ENCODE measurements at places on chromosomes 4 and X.
A peak's percentile ranks its signal among the peaks of the same experiment; 100 is the strongest.

DNA sequence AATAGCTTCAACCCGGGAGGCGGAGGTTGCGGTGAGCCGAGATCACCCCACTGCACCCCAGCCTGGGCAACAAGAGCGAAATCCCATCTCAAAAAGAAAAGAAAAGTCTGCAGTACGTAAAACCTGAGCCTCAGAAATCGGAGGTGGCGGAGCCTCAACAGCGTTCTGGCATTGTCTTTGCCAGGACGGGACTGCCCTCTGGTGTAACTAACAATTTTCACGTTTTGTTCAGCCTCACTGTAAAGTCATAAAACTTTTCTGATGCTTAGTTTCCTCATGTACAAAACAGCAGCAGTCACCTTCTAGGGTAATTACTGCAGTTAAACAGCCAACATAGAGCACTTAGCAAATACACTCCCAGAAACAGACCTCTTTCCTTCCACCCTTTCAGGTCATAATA is 121.7 kb downstream of the RBM47 start:
- no peak for DNase-seq

DNA sequence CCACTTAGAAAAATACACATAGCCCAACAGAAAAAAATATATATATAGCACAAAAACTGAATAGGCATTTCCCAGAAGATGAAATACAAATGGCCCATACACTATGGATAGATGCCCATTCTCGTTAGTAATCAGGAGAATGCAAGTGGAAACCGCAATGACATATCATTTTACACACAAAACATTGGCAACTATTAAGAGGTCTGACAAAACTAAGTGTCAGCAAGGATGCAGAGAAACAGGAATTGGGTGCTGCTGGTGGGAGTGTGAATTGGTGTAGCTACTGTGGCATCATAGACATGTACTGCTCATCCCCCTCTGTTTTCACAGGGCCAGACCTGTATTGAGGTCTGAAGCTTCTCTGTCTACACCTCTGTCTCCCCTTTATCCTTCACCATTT is 320.0 kb downstream of the IDS start:
- DNase-seq, result no peak

- peak; percentile 4 for DNase-seq
These were observed 110.1 kb downstream of the LARP7 start for GRCh38 chr4:112747036-112747435.

- DNase-seq, result no peak
These were observed 16.7 kb downstream of the TMEM175 start for GRCh38 chr4:948936-949300.

DNA sequence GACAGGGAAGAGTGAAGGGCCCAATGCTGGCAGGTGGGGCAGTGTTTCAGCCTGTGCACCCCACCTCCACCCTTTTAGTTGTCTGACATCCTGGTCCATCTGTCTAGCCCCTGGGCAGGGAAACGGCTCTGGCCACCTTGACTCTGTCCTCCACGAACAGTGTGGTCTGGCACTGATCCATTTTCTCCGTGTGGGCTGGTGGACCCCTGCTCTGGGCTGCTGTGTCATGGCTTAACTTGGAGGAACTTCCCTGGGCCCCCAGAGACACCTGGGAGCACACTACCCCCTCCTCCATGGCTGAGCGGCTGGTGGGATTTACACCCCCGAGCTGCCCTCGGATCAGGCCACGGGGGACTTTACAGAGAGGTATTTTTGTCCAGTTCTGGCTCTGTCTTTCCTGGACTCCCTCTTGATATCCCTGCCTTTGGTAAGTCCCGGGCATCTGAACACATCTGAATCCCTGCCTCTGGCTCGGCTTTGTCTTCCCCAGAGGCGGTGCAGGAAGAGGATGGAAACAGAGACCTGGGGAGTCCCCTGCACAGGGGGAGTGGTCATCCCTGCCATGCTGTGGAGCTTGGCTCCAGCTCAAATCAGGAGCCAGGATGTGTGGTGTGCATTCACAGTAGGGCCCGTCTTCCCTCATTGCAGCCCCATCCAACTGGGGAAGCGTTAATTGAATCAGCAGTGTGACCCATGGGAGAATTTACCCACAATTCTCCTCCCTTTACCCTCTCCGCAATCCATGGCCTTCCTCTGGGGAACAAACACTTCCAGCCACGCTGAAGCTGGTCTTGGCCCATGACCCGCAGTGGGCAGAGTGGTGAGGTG is 6.3 kb upstream of the NKX1-1 start:
- no peak for DNase-seq

DNA sequence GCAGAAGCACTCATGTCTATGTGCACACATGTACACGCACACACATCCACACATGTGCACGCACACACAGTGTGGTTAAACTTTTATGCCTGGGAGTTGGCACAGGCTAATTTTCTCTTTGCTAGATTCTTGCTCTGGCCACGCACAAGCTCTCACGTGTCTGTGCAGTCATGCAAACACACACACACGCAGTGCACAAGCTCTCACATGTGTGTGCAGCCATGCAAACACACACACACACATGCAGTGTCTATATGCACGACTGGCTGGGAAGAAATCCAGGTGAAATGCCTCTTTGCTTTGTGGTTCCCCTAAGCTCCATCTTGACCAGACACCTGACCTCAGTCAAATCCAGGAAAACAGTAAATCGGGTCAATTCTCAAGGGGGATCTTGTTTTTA is 138.0 kb downstream of the SHOX start:
- no peak for DNase-seq

DNA sequence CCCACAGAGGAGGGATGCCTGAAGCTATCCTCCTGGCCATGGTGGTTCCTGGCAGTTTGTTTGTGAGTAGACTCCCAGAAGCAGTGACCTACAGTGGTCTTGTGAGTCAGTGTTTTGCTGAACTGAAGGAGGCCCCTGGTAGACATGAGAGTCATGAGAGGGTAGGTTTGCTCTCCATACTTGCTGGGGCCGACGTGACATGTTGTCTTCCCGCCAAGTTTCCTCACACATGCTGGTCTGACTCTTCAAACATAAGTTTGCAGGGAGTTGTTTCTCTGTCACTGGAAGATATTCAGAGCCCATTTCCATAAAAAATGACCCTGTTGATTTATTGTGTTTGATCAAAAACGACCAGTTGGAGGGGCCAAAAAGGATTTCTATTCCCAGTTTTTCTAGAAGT is 131.1 kb upstream of the SCML1 start:
- DNase-seq, result peak; percentile 3

DNA sequence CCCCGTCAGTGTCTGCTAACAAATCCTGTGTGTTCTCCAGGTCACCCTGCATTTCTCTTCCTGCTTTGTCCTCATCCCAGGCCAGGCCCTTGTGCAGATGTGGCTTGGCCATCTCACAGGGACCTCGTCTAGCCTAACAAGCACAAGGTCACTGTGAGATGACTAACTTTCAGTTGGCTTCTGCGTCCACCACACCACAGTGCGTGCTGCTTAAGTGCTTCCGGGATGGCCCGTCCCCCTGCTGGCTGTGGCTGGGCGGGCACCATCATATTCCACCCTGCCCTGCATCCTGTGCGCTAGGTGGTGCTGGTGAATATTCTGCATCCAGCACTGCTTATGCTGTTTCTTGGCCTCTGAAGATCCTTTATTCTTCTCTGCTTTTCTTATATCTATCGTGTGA is 33.8 kb downstream of the RBBP7 start:
- DNase-seq, result no peak

- DNase-seq, result peak; percentile 61
These were observed 26.4 kb upstream of the TMPRSS11B start for GRCh38 chr4:68271851-68272357.

GRCh38 chr4:186400676-186401075 is 134.7 kb downstream of the F11 start:
- DNase-seq, result peak; percentile 2

GRCh38 chrX:150483356-150483985 is 85.0 kb upstream of the MTM1 start:
- DNase-seq, result no peak

DNA sequence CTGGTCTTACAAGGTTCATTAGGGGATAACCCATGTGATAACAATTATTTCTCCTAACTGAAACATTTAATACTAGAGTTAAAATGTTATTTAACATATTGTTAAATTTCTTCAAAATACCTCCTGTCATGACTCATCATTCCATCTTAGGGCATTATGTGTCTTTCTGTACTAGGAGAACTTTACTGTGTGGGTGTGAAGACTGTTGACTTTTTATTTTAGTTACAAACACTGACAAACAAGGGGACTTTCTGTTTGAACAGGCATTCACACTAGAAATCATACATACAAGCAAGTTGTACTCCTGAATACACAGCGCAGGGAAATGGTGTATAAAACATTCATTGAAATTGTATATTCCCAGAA is 175.9 kb downstream of the FBXW7 start:
- no peak for DNase-seq

DNA sequence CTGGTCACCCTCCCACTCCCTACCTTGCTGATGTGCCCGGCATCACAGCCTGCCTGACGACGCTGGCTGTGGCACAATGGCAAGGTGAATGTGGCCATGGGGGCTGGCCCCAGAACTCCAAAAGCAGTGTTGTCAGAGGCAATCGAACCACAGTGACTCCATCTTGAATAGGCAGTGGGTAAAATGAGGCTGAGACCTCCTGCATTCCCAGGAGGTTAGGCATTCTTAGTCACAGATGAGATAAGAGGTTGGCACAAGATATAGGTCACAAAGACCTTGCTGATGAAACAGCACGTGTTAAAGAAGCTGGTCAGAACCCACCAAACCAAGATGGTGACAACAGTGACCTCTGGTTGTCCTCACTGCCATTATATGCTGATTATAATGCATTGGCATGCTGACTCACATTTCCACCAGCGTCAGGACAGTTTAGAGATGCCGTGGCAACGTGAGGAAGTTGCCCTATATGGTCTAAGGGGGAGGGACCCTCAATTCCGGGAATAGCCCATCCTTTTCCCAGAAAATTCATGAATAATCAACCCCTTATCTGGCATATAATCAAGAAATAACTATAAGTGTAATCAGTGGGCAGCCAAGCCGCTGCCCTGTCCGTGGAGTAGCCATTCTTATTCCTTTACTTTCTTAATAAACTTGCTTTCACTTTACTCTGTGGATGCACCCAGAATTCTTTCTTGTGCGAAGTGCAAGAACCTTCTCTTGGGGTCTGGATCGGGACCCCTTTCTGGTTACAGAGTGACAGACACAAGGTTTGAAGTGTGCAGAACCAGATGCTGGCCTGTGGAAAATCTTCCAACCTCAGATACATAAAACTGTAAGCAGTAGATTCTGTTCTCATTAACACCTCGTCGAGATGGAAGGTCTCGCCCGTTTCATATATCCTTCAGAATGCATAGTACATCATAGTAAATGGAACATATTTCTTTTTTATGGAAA is 26.8 kb upstream of the CLDN24 start:
- peak; percentile 97 for DNase-seq

Measured in fibroblast of skin of scalp (primary cell).